ENCODE measurements at places on chromosomes 6 and 20. TPM values are rescaled to one million over a fixed set of nuclear protein-coding genes. Genes with fewer than 3 reads are reported as not detected.

GRCh38 chr20:62696989-62697388 lies 11.6 kb upstream of the NTSR1 start:
- DNase-seq, result no peak

- DNase-seq, result no peak
Measured at GRCh38 chr20:16083639-16084280, 489.5 kb downstream of the KIF16B start.

HUS1B gene
- 0.79 TPM for total RNA-seq

DNA sequence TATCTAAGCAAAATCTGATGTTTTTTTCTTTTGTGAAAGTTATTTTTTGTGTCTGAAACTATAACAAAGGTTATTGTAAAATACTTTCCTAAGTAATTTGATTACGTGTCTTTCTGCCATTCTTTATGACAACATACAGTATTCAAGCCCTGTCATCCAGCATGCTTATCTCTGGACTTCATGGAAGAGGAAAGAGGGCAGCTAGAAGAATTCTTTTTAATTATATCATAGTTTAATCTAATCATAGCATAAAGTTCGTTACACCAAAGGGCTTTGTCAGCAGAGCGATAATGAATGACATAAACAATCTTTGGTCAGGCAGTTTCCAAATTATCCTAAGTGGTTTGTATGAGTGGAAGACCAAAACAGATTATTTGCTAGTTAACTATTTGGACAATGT lies 3.5 kb downstream of the ENPP3 start:
- no peak for DNase-seq

PRDM13 gene
- not detected for total RNA-seq

GRCh38 chr6:79544299-79544927 lies 7.2 kb upstream of the LCA5 start:
- no peak for DNase-seq

MOXD1 gene
- total RNA-seq, result 9.1 TPM

- DNase-seq, result no peak
Measured at GRCh38 chr20:62977613-62978560, 25.4 kb downstream of the SLC17A9 start.

RFX6 gene
- total RNA-seq, result not detected

C6orf118 gene
- not detected for total RNA-seq

GRCh38 chr6:80689716-80690395 lies 583.4 kb downstream of the BCKDHB start:
- no peak for DNase-seq

DNA sequence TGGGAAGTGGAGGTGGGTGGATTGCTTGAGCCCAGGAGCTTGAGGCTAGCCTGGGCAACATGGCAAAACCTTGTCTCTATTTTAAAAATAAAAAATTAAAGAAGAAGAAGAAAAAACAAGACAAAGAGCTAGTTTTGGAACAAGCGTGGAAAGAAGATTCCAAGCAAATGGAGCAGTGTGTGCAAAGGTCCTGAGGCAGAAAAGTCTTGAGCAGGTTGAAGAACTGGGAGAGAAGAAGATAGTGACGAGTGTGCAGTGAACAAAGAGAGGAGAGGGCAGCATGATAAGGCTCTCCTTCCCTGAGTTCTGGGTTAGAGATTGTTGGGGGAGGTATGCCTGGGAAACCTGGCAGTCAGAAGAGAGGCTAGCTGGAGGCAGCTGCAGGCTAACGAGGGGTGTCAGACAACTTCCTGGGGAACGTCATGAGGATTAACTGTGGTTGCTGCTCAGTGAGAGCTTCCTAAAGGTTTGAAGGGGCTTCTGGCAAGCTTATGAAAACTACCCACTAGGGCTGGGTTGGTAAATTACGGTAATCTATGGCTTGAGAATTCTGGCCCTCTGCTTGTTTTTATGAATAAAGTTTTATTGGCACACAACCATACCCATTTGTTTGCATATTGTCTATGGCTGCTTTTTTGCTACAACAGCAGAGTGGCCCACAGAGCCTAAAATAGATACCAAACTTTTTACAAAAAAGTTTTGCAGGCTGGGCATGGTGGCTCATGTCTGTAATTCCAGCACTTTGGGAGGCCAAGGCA lies 128.9 kb downstream of the ZFP64 start:
- DNase-seq, result no peak

DNA sequence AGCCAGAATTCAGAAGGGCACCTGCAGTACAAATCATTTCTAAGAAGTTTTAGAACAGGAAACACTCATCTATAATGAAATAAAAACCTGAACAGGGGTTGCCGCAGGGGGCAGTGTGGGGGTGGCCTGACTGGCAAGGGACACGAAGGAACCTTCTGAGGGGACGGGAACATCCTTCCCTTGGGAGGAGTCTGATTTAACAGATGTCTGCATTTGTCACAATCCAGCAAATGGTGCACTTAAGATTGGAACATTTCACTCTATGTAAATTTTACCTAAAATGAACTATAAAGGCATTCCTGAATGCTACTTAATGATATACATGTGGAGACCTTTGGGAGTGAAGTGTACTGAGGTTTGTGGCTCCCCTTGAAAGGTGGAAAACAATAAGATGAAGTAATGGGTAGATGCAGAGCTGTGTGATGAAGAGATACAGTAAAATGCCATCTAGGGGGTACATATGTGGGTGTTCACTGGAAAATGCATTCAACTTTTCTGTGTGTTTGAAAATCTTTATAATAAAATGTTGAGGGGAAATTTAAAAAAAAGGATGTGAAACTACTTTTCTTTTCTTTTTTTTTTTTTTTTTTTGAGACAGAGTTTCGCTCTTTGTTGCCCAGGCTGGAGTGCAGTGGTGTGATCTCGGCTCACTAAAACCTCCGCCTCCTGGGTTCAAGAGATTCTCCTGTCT lies 89.5 kb downstream of the SNX5 start:
- no peak for DNase-seq

DNA sequence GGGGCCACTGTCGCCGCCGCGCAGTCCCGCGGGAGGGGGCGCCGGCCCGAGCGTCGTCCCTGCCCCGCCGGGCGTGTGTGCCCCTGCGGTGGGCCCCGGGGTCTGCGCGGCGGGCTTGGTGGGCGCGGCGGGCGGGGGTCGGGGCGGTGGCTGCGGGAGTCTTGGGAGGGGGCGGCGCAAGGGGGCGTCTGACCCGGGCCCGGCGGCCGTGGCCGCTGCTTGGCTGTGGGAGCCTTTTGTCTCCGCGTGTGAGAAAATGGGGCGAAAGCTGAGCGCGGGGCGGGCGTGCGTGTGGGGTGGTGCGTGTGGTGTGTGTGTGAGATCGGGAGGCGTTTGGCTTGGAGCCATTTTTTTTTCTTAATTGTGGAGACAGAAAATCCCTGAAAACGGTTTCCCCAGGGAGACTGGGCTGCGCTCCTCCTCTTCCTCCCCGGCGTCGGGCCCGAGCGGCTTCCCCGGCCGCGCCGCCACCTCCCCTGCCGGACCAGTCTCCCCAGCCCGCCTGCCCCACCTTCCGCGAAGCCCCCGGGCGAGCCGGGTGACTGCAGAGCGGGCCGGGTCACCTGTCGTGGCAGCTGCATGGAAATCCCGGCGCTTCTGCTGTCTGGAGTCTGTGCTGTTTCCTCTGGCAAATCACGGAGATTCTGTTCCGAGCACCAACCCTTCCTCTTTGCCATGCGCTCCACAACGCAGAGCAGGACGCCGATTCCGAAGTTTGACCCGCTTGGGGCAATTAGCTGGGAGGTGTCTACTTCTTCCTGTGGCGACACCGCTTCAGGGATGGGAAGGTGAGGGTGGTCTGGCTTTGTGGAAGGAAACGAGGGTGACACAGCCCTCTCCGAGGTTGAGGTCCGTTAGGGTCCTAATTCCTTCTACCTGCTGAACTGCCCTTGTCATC lies 64.4 kb downstream of the GTF2H5 start:
- peak; percentile 93 for DNase-seq

DNA sequence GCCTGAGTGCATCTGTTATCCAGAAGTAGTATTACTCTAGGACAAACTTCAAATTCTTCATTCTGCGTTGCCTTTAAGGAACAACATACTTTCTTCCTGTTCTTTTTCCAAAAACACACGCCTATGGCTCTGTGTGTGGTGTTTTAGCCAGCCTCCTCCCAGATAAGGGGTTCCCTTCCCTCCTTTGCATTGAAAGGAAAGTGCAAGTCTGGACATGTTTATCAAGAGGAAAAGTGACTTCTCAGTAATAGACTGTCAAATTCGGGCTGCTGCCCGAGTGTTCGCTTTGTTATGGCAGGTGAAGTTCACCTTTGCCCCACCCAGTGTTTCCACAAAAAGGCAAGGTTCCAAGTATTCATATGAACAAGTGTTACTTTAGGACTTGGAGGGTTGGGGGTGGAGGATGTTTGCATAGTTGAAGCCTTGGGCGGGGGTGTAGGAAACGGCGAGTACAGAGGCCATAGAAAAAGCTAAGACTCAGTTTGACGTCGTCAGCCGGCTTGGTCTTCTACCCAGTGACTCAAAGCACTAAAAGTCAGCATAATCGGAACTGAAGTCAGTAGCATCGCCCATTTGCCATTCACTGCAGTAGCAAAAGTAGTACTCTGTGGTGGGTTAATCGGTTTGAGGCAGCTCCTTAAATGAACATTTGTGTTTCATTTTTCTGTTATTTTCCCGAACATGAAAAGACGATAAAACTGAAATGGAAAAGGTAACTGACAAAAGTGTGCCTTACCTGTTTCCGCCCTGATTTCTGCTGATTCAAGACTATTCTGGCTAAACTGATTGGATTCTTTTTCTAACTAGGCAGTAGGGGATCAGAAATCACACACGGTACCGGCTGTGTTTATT lies 12.5 kb downstream of the PRDM1 start:
- no peak for DNase-seq

DNA sequence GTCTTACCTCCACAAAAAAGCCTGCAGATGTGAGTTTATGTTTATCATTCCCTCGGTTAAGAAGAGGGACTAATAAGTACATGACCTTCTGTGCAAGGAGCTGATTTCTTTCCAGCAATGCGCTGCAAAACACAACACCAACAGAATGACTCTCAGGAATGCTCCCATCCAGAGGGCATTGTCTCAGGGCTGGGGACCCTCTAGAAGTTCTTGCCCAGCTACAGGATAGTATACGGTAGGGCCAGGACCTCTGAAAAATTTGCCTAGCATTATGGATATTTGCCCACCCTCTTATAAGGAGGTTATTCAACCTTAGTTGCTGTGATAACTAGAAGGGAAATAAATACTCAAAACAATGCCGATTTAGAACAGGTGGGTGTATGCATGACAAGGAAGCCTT lies 24.7 kb upstream of the RBL1 start:
- no peak for DNase-seq

- no peak for DNase-seq
Measured at GRCh38 chr6:143074670-143075318, 14.1 kb downstream of the AIG1 start.

DNA sequence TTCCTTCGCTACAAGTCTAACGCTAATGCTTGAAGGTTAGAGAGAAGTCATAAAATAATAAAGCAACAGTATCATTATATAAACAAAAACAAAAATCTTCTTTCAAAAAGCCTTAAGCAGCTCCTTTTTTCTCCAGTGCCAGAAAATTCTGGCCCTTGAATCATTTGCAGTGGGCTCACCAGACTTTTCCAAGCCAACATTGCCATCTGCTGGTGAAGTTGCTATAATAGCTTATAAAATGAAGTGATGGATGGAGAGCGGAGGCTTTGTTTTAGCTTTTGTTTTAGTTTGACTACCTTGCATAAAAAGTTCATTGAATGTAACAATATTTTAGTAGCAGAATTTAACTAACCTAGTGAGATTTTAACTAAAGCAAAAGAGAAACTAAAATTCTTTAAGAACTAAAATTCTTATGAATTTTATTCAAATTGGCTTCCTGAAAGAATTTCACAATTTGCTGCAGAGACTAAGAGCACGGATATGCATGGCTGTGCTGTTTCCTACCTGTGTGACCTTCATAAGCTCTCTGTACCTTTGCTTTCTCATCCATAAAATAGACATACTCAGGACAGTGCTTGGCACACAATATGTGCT lies 44.8 kb upstream of the SLC2A12 start:
- DNase-seq, result no peak

CLPSL2 gene
- total RNA-seq, result not detected

DNA sequence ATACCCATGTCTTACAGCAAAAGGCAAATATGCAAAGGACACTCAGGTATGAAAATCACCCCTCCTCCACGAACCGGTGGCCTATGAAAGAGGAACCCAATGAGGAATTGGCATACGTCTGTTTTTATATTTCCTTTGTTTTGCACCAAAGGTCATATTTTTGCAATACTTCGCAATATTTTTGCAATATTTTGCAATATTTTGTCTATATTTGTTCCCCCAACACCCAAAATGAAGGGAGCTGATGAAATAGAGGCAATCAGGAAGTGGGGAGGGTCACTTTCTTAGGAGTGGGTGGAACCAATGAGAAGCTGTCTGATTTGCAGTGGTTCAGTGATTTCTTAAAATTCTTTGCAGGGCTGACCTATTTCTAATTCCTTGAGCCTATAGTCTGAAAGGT lies 296.8 kb upstream of the TSHZ2 start:
- no peak for DNase-seq

FHL5 gene
- not detected for total RNA-seq

GRCh38 chr6:13500264-13500663 lies 12.9 kb upstream of the GFOD1 start:
- no peak for DNase-seq

- DNase-seq, result no peak
Measured at GRCh38 chr20:43579861-43580793, 10.6 kb upstream of the IFT52 start.

Measured in chondrocyte (in vitro differentiated cells).